Stimulated activated CD8-positive, alpha-beta memory T cell treated with anti-CD3 and anti-CD28 coated beads, Interleukin-4, amount 100 ng/mL, for 1 hour (primary cell): ENCODE measurements at places on chromosomes 5 and 9.

- no peak for DNase-seq
Measured at GRCh38 chr9:73979894-73980264, 517.3 kb upstream of the RORB start.

DNA sequence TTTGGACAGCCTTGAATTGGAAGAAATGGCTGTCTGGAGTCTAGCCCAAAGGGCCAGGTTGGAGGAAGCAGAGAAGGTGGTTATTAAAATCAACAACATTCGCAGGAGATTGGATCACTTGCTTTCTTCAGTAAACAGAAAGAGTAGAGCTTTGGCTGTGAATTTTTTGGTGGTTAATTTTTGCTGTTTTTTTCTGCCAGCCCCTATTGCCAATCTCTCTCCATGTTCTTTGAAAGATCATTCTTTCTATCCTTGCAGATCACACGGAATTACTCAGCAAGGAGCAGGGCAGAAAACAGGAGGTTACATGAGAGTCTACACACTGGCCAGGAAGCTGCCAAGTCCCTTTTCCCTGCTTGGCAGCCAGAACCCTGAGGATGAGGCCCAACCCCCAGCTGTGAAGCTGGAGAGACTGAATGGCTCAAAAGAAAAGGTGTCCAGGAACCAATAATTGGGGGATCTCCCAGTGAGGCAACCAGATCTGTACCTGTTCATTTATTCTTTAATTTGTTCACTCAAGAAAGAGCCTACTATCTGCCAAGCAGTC is 13.0 kb downstream of the GLRX start:
- no peak for DNase-seq

- no peak for DNase-seq
Measured at GRCh38 chr5:17355586-17356346, 138.3 kb downstream of the BASP1 start.

- no peak for DNase-seq
Measured at GRCh38 chr9:70079417-70080037, 35.9 kb downstream of the MAMDC2 start.

GRCh38 chr5:120228262-120229031 is 235.7 kb upstream of the PRR16 start:
- no peak for DNase-seq

GRCh38 chr5:179758955-179759354 is 26.3 kb downstream of the MAML1 start:
- no peak for DNase-seq

DNA sequence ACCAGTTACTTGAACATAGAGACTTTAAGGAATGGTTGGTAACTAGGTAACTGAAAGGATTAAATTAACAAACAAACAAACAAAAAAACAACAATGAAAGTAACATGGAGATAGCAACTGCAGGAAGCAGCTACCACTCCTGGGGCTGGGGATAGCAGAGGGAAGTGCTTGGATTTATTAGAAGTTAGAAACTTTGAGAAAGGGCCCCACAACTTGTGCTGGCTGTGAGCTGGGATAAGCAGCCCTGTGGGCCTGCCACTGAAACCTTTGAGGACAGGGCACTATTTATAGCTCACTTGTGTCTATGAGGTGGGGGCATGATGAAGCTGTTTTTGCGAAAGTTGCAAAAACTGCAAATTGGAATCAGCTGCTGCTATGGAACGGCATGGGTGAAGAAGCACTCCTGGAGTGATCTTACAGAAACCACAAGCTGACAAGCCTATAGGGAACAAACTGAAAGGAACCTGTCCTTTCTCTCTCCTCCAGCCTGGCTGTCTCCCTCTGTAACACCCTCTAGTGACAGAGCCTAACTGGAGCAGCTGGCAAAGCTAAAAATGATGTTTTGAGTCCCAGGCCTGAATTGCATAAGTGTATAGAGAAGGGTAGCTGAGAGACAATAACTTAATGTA is 91.4 kb upstream of the RANBP6 start:
- no peak for DNase-seq

- no peak for DNase-seq
Measured at GRCh38 chr9:117461386-117461785, 46.5 kb upstream of the ASTN2 start.

GRCh38 chr5:74206579-74207550 is 433.7 kb downstream of the ENC1 start:
- DNase-seq = no peak

- DNase-seq = no peak
Measured at GRCh38 chr5:78958672-78959445, 26.3 kb downstream of the ARSB start.

- peak; percentile 43 for DNase-seq
Measured at GRCh38 chr9:124941679-124942561, 1.0 kb upstream of the GOLGA1 start.

GRCh38 chr9:18605766-18606180 is 131.8 kb downstream of the ADAMTSL1 start:
- DNase-seq = no peak

DNA sequence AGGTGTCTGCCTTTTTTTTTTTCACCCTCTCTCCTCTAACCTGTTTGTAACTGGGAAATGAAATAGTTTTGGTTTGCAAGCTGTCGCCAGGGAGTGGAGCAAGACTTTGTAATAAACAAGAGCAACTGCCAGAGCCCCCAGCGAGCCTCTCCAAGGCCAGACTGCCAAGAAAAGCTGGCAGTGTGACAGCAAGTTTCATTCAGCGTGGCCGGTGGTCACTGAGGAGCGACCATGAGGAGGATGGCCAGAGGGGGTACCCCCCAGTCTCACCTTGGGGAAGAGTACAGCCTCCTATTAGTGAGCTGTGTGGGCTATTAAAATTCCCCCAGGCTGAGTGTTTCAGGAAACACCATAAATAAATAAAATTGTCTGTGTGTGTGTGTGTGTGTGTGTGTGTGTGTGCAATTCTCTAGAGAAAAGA is 49.9 kb downstream of the ZFAND5 start:
- DNase-seq = no peak

DNA sequence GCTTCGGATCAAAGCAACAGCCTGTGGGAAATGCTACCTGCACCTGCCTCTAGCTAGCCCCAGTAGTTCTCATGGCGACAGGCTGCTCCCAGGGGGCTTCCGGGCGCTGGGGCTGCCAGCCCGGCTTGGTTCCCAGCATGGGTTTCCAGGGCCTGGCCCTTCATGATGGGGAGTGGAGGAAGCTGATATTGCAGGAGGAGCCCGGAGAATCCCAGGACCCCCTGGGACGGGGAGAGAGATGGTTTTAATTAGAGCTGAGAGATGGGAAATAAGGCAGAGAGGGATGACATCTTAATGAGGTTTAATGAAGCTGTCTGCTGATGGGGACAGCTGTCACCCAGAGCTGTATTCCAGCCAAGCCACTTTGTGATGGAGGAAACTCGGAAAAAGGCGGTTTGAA is 78.6 kb downstream of the CFAP77 start:
- DNase-seq = no peak

DNA sequence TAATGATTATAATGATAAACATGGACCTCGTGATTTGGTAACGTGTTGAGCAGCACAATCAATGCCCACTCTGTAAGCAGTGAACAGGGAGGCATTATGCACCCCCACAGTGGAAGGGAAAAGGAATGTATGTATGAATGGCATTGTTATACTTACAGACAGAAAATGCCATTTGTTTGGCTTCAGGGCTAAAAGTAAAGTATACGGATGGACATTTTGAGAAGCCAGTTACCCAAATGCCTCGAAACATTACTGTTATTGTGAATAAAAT is 260.2 kb upstream of the PPP1R2B start:
- no peak for DNase-seq

DNA sequence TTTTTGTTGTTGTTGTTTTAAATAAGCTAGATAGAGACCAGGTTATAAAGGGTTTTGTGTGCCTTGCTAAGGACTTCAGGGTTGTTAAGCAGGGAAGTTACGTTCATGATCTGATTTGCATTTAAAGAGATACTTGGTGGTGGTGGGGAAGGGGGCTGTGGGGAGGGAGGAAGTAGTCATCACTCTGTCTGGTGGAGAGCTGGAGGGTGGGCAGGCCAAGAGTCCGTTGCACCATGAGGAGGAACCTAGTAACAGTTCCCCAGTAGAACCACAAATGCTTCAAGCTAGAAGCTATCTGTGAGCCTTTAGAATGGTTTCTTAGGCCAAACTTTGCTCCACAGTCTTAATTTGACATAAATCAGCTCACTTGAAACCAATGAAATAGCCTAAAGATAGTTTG is 18.7 kb upstream of the ROPN1L start:
- DNase-seq = no peak

- DNase-seq = no peak
Measured at GRCh38 chr5:145764325-145764724, 70.8 kb downstream of the PRELID2 start.

DNA sequence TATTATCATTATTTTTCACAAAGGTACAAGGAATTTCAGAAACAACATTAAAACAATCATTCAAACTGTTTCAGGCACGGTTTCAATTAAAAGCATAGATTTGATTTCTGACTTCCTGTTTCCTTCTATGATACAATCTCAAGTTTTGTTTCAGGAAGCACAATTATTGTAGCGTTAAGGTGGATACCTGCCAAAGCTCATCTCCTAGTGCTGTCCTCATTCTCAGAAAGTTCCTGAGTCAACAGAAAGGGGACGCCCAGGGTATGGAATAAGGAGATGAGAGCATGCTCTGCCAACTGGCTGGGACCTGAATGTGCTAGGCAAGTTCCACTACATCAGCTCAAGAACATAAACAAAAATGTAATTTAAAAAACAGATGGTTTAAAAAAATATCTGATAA is 2.0 kb upstream of the TRIM14 start:
- DNase-seq = no peak

- no peak for DNase-seq
Measured at GRCh38 chr9:130423272-130423671, 21.5 kb upstream of the ASS1 start.

DNA sequence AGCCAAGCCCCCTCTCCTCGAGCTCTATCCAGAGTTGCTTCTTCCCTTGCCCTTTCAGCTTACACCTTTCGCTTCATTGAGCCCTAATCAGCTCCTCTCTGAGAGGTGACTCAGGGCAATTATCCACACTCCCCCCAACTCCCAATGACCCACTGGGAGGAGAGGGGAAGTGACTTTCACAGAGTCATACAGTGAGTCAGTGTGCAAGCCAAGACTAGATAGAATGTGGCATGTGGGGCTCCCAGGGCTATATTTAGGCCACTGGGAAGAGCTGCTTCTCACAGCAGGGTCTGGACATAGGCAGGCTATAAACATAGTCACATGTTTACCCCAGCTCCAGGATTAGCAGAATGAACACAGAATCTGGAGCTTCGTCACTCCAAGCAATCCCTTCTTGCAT is 57.4 kb downstream of the NRG2 start:
- no peak for DNase-seq

DNA sequence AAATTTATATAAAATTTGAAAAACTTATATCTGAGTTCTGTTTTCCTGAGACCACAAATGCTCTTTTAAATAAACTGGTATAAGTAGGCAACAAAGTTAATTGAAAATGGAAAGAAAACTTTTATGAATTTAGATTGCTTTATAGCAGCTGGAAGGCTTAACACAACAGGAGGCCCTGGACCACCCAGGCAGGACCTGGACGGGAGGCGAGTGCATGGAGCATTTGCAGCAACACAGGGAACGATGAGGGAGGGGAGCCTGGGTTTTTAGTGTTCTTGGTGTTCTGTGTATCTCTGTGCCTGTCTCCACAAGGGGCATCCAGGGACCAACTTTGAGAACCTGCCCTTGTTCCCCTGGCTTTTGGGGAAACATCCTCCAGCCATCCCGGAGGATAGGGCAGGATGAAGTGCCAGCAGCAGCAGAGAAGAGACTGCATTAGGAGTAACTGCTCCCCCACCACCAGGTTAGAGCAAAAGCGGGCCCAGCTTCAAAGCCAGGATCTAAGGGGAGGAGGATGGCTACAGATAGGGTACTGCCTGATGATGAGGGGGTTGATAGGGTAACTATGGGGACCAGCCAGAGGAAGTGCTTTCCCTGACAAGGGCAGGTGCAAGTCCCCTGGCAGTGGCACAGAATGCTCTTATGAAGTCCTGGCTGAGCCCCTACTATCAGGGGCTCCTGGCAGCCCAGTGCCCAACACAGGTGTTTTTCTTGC is 6.7 kb upstream of the SPATA31E1 start:
- DNase-seq = no peak
